Activated T-helper 1 cell treated with anti-CD3 and anti-CD28 coated beads, Interleukin-12 subunit alpha, Interleukin-12 subunit beta, Interleukin-2, Interleukin-4 antibody, amounts not matched to agents 30 ng/mL and 10 ng/mL and 1 ng/mL, durations not matched to agents 14 hours and 24 hours and 36 hours (primary cell): ENCODE measurements at places on chromosomes 1 and 21.

DNA sequence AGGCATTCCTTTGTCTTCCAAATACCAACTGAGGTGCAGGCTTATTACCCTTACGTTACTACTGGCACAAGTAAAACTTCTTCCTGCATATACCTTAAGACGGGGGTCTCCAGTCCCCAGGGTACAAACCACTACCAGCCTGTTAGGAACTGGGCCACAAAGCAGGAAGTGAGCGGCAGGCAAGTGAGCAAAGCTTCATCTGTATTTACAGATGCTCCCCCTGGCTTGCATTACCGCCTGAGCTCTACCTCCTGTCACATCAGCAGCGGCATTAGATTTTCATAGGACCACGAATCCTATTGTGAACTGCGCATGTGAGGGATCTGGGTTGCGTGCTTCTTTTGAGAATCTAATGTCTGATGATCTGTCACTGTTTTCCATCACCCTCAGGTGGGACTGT, 113.1 kb downstream of the SLC45A1 start:
- DNase-seq = peak; percentile 16
- H3K27ac ChIP-seq = peak overlapping the region; percentile 79
- peaks cover 12% of the 10 kb centered on the region for H3K36me3 ChIP-seq
- peaks cover 59% of the 10 kb centered on the region for H3K4me1 ChIP-seq
- no peaks in the 10 kb centered on the region for H3K27me3 ChIP-seq

- peaks cover 1% of the 10 kb centered on the region for H3K36me3 ChIP-seq
- peak; percentile 42 for DNase-seq
- peak overlapping the region; percentile 85 for H3K27ac ChIP-seq
- peaks cover 62% of the 10 kb centered on the region for H3K4me1 ChIP-seq
- H3K27me3 ChIP-seq = no peaks in the 10 kb centered on the region
Observed at GRCh38 chr1:207873055-207873890, 37.7 kb downstream of the CD34 start.

DNA sequence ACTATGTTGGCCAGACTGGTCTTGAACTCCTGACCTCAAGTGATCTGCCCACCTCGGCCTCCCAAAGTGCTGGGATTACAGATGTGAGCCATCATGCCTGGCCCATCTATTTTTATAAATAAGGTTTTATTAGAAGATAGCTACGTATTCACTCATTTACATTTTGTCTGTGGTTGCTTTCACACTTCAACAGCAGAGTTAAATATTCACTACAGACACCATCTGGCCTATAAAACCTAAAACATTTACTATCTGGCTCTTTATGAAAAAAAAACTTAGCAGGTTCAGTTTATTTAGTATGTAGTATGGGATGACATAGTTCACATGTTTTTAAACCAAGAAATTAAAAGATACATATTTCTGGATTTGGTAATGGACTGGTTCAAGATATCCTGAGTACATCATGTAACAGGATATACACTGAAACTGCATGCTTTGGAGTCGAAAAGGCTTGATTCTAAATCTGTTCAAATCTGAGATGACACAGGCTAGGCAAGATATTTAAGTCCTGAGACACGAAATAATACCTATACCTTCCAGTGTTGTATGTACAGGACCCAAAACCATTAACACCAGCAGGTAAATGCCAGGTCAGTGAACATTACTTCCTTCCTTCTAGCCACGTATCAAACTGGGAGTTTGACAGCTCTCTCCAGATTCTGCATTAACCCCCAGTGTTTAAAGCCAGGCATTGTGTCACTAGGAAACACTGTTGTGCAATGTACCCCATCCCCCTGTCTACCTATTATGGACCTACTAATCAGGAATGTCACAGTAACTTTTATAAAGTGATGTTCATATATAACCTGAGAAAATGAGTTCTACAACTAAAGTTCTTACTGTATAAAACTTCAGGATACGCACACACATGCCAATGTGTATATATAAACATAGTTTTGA, 54.3 kb upstream of the SDC3 start:
- peaks cover 13% of the 10 kb centered on the region for H3K4me1 ChIP-seq
- H3K36me3 ChIP-seq = peaks cover 63% of the 10 kb centered on the region
- DNase-seq = no peak
- no peaks in the 10 kb centered on the region for H3K27me3 ChIP-seq

DNA sequence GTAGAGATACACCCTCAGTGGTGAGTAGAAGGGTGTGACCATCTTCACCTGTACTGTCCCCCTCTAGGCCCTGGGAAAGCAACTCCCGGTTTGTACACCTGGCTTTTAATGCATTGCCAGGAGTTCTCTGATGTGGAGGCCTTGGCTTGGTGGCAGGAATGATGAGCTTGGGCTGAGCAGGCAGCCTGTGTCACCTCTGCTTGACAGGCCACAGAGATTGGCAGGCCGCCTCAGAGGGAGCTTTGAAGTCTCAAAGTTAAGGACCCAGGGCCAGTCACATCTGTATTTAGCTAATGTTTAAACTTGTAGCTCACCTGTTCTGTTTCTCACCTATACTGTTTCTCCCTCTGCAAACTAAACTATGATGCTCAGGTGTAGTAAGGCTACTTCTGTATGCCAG, 28.5 kb downstream of the HUNK start:
- H3K4me1 ChIP-seq = no peaks in the 10 kb centered on the region
- no peaks in the 10 kb centered on the region for H3K36me3 ChIP-seq
- DNase-seq = no peak
- no peak overlapping the region for H3K27ac ChIP-seq
- H3K27me3 ChIP-seq = no peaks in the 10 kb centered on the region

- DNase-seq = no peak
- no peak overlapping the region for H3K4me3 ChIP-seq
- no peaks in the 10 kb centered on the region for H3K4me1 ChIP-seq
- H3K27me3 ChIP-seq = peaks cover 14% of the 10 kb centered on the region
- no peak overlapping the region for H3K27ac ChIP-seq
Observed at GRCh38 chr1:161266202-161266601, 7.7 kb downstream of the PCP4L1 start.

- no peaks in the 10 kb centered on the region for H3K4me1 ChIP-seq
- DNase-seq = no peak
- no peaks in the 10 kb centered on the region for H3K36me3 ChIP-seq
- no peak overlapping the region for H3K4me3 ChIP-seq
Observed at GRCh38 chr1:238324211-238324864, 433.6 kb upstream of the ZP4 start.

DNA sequence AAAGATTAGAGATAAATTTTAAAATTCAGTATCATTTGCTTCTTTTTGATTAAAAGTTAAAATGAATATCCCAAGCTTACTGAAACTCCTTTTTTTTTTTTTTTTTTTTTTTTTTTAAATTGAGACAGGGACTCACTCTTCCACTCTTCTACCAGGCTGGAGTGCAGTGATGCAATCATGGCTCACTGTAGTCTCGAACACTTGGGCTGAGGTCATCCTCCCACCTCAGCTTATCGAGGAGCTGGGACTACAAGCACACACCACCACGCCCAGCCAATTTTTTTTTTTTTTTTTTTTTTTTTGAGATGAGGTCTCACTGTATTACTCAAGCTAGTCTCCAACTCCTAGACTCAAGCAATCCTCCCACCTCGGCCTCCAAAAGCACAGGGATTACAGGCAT, 92.1 kb upstream of the RGS18 start:
- no peak overlapping the region for H3K4me3 ChIP-seq
- peaks cover 2% of the 10 kb centered on the region for H3K27me3 ChIP-seq
- no peak overlapping the region for H3K27ac ChIP-seq

- H3K27ac ChIP-seq = no peak overlapping the region
- peaks cover 53% of the 10 kb centered on the region for H3K36me3 ChIP-seq
- no peak overlapping the region for H3K4me3 ChIP-seq
- H3K4me1 ChIP-seq = peaks cover 23% of the 10 kb centered on the region
- DNase-seq = no peak
Observed at GRCh38 chr1:35631396-35631795, 9.9 kb downstream of the PSMB2 start.

- H3K36me3 ChIP-seq = no peaks in the 10 kb centered on the region
- H3K27ac ChIP-seq = no peak overlapping the region
- H3K4me1 ChIP-seq = no peaks in the 10 kb centered on the region
- DNase-seq = no peak
Observed at GRCh38 chr1:107776900-107777663, 187.9 kb downstream of the VAV3 start.

- no peak overlapping the region for H3K4me3 ChIP-seq
- H3K27ac ChIP-seq = no peak overlapping the region
- H3K4me1 ChIP-seq = no peaks in the 10 kb centered on the region
- peaks cover 1% of the 10 kb centered on the region for H3K27me3 ChIP-seq
Observed at GRCh38 chr1:17251701-17252376, 2.9 kb downstream of the PADI3 start.

DNA sequence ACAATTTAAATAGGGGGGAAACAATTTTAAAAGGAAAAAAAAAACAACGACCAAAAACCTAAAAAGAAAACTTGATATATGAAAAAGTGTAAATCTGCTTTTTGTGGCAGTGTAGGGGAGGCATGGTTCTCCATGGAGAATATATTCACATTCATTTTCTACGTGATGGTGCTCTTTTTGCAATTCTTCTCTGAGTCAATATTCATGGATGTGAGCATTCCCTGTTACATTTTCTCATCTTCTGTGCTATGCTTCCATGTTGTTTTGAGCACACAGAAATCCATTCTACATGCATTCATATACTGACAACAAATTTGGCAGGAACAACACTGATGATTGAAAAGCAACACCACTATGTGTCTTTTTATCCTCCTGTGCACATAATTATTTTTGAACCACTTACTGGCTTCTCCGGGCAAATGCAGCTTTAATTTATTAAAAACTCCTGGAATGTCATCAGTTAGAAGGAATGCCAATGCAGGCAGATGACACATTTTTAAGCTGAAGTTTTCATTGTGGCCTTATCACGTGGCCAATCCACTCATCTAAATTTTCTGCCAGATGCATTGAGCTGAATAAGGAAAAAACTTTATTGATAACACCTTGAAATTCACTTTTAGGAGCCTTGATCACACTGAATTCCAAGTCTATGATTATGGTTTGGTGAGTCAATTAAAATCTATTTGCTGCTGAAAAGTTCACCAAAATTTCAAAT, 590.6 kb downstream of the NUF2 start:
- H3K4me1 ChIP-seq = no peaks in the 10 kb centered on the region
- H3K27ac ChIP-seq = no peak overlapping the region
- no peaks in the 10 kb centered on the region for H3K36me3 ChIP-seq
- no peak overlapping the region for H3K4me3 ChIP-seq
- H3K27me3 ChIP-seq = no peaks in the 10 kb centered on the region
- no peak for DNase-seq

DNA sequence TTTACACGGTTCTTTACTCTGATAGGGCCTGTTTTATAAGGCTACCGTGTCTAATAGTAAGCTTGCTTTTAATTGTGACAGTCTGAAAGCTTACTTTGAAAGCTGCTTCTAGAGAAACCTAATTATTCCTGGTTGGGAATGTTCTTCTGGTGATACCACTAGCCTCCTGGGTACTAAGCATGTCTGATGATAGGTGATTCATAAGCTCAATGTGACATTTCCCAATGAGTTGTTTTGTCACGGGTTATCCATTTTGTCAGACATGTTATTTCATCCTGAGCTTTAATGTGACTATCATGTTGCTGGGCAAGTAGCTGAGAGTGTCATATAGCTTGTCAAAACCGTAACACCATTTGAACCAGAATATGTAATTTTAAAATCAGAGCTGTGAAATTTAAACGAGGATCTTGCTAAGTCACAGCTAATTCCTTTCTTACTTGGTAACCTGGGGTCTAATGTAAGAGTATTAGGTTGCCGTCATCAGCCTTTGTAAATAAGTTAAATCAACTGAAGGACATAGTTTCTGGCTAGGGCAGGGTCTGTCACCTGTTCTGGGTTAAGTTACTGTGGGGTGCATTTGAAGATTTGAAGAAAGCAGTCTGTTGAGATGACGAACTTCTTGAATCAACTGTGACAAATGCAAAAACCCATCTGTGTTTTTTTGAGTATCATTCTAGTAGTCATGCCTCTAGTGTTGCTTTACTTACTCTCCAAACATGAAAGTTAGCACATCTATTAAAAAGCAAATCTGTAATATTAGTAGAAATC, 529.2 kb downstream of the USP25 start:
- H3K4me1 ChIP-seq = no peaks in the 10 kb centered on the region
- H3K27me3 ChIP-seq = no peaks in the 10 kb centered on the region
- no peak overlapping the region for H3K4me3 ChIP-seq
- H3K27ac ChIP-seq = no peak overlapping the region

DNA sequence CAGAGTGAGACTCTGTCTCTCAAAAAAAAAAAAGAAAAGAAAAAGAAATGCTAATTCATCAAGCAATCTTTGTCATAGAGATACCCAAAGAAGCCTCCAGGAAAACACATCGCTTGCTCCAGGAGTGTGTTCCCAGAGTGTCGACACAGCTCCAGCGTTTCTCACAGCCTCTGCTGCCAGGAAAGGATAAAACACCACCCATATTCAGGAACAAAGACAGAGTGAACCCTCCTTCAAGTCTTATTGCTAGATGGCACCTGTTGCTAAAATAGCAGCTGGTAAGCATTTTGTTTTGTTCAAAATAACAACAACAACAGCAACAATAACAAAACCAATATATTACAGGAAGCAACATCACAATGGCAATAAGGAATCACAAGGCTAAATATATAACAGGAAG, 3.1 kb downstream of the ILDR2 start:
- peak overlapping the region; percentile 1 for H3K4me3 ChIP-seq
- no peak overlapping the region for H3K27ac ChIP-seq
- DNase-seq = no peak
- peaks cover 3% of the 10 kb centered on the region for H3K36me3 ChIP-seq
- peaks cover 29% of the 10 kb centered on the region for H3K27me3 ChIP-seq

- H3K4me3 ChIP-seq = no peak overlapping the region
- no peaks in the 10 kb centered on the region for H3K36me3 ChIP-seq
- H3K27me3 ChIP-seq = peaks cover 10% of the 10 kb centered on the region
- H3K4me1 ChIP-seq = no peaks in the 10 kb centered on the region
Observed at GRCh38 chr1:201696217-201696761, 132.7 kb upstream of the IPO9 start.

DNA sequence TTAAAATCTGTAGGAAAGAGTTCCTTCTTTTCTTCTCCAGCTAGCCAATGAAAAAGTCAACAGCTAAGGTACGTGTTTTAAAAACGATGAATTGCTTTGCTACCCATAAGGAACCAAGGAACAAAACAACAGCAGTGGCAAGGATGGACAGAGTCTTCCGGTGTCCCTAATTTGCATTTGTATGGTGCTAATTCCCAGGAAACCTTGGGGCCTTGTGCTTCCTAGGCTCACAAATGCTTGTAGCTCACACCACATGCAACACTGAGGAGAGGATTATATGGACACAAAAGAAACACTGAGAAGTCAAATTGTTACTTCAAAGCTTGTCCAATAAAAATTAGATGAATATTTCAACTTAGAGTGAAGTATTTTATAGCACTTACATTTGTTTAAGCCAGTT, 1.8 kb upstream of the PGBD5 start:
- H3K4me3 ChIP-seq = no peak overlapping the region
- DNase-seq = no peak
- no peaks in the 10 kb centered on the region for H3K36me3 ChIP-seq
- peaks cover 42% of the 10 kb centered on the region for H3K27me3 ChIP-seq
- peaks cover 6% of the 10 kb centered on the region for H3K4me1 ChIP-seq
- no peak overlapping the region for H3K27ac ChIP-seq

GRCh38 chr1:78587211-78587610, 33.0 kb upstream of the IFI44L start:
- H3K27me3 ChIP-seq = peaks cover 5% of the 10 kb centered on the region
- H3K27ac ChIP-seq = no peak overlapping the region
- no peaks in the 10 kb centered on the region for H3K36me3 ChIP-seq
- H3K4me1 ChIP-seq = no peaks in the 10 kb centered on the region
